Activated T-helper 1 cell treated with anti-CD3 and anti-CD28 coated beads, Interleukin-2, amount 50 U/mL, for 16 hours (primary cell): ENCODE measurements at places on chromosomes 2 and 18.

DNA sequence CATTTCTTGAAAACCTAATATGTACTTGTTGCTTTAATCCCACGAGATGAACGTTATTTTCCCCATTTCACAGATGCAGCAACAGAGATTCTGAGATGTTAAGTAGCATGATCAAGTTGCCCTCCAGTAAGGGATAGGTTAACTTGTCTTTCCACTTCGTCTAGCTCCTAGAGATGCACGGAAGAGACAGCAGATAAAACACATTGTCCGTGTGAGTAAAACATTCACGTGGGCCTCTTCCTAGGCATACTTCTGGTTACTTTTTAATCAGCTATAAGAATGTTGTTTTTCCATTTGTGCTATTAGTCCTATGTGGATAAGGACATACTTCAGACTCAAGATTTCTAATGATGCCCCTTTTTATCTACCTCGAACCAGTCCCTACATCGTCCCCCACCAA is 1.2 kb upstream of the ARHGAP28 start:
- DNase-seq = no peak

DNA sequence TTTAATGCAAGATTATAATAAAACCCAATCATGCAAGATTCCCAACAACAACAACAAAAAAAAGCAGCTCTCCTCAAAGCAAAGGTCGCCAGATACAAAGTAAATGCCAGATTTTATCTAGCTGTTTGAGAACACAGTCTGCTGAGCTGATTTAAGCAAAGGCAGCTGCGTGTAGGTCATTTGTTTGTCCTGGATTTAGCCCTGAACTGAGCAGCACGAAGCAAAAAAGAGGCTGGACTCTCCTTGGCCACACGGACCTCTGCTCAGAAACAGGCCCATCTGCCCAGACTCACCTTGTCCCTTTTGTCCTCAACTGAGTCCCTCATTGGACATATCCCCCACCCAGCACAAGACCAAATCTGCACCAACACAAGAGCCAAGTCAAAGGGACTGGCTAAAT is 91.5 kb downstream of the PID1 start:
- DNase-seq = no peak

- DNase-seq = no peak
Measured at GRCh38 chr2:28319118-28320008, 73.3 kb upstream of the FOSL2 start.

DNA sequence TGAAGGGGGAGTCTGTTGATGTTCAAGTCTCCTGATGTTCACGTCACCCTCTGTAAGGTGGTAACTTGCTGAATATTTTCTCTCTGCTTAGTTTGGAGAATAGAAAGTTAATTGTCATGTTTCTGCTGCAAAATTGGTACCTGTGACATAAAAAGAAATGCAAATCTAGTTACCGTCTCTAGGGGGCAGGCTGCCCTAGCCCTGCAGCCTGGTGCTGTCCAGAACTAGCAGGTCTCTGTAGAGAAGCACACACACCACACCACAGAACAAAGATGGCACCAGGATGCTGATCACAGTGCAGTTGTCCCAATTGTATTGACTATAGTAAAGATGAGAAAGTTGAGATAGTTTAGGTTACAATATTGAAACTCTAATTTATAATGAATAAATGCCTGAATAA is 47.0 kb downstream of the SLC9A4 start:
- no peak for DNase-seq
